ENCODE measurements at places on chromosomes 16 and 17.

GRCh38 chr17:75059369-75060345 lies 12.6 kb downstream of the KCTD2 start:
- DNase-seq = no peak

- no peak for DNase-seq
Measured at GRCh38 chr17:34658811-34659560, 79.6 kb downstream of the TMEM132E start.

- DNase-seq = no peak
Measured at GRCh38 chr16:4667203-4667963, 26.0 kb upstream of the NUDT16L1 start.

DNA sequence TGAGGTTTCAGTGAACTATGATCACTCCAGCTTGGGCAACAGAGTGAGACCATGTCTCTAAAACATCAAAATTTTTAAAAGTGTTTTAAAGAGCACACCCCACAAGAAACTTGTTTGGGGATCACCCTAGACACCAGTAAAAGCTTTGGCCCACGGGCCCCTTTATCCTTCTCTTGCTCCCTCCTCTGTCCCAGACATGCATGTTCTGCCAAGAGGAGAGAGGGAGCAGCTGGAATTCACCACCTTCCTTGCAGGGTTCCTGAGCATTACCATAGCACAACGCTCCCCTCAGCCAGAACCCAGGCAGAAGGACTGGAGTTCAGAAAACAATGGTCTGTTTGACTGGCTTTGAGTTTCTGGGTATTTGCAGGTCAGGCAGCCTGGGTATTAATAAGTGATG lies 214.3 kb upstream of the CDH5 start:
- DNase-seq = no peak

DNA sequence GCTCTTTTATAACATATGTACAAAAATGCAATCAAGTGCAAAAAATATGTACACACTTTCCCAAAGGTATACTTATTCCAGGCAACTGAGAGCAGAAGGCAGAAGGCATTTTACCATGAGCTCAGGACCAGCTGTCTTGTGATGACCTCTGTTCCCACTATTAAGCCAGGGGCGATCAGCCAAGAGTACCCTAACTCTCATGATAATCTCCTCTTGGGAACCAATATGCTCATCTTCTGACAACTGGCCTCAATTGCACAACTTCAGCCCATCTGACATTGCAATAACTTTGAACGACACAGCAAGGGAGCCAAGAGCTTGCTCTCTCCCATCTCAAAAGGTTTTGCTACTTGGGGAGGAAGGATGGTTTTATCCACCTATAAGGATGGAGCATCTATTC lies 471.9 kb downstream of the HS3ST3B1 start:
- DNase-seq = no peak

- no peak for DNase-seq
Measured at GRCh38 chr17:37338847-37339246, 36.9 kb upstream of the C17orf78 start.

- DNase-seq = no peak
Measured at GRCh38 chr16:83968891-83969649, 1.0 kb downstream of the NECAB2 start.

GRCh38 chr17:47808830-47809480 lies 12.6 kb downstream of the OSBPL7 start:
- no peak for DNase-seq

DNA sequence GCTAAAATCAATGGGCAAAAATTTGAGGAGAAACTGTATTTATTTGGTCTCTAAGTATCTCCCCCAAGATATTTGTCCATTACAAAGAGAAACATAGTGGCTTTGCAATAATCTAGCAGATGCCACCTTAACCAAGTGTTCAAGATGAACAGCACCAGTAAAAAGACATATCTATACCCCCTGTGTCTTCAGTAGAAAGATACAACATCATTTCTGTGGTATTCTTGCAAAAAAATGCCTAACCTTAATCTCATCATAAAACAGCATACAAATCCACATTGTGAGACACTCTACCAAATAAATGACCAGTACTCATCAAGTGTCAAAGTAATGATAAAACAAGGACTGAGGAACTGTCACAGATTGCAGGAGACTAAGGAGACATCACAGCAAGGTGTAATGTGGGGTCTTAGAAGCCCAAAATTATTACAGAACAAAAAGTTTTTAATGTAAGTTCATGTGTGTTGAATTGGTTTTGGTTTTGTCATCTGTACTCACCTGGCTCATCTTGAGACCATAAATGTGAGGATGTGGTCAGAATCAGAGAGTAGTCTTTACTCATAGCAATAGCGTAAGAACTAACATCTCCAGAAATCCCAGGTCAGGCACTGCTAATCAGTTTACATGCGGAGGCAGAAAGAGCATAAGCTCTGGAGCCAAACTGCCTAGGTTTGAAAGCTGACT lies 77.2 kb downstream of the AATF start:
- no peak for DNase-seq

- DNase-seq = no peak
Measured at GRCh38 chr17:9009737-9010136, 11.6 kb upstream of the NTN1 start.

DNA sequence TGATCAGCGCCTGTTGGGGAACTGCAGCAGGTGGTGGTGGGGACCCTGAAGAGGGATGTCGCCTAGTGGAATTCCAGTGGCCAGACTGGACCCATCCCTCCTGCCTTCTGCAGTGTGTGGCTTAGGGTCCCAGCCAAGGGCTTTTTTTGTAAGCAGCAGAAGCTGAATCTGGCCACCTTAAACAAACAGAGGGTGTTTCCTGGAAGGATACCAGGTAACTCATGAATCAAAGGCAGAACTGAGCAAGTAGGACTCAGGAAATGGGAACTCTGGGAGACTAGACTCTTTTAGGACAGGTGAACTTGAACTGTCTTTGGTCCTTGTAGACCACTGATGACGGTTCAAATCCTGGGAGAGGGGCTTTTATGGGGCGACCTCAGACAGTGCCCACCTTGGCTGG lies 124.0 kb downstream of the ABCC6 start:
- DNase-seq = no peak

- no peak for DNase-seq
Measured at GRCh38 chr17:29349409-29349808, 40.8 kb upstream of the TAOK1 start.

GRCh38 chr16:88356124-88356726 lies 26.5 kb upstream of the ZNF469 start:
- DNase-seq = no peak

GRCh38 chr16:77780378-77780837 lies 8.0 kb upstream of the VAT1L start:
- DNase-seq = peak; percentile 69

DNA sequence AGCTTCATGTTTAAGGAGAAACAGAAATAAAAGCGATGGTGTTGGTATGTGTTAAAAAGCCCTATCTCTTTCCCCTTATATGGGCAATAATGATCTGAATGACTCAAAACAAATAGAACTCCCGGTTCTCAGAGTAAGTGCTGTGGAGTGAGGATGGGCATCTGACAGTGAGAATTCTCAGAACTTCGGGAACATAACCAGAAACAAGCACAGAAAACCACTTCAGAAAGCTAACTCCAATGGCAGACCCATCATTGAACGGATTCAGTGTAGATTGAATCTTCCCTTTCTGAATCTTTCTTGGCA lies 67.2 kb downstream of the CDH8 start:
- no peak for DNase-seq

DNA sequence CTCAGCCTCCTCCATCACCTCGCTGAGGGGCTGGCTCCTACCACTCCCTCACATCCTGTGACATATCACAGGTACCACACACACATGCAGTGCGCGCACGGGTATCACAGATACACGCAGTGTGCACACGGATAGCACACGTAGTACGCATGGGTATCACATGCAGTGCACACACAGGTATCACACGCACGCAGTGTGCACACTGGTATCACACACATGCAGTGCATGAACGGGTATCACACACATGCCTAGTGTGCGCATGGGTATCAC lies 30.1 kb downstream of the ACSF3 start:
- DNase-seq = no peak

DNA sequence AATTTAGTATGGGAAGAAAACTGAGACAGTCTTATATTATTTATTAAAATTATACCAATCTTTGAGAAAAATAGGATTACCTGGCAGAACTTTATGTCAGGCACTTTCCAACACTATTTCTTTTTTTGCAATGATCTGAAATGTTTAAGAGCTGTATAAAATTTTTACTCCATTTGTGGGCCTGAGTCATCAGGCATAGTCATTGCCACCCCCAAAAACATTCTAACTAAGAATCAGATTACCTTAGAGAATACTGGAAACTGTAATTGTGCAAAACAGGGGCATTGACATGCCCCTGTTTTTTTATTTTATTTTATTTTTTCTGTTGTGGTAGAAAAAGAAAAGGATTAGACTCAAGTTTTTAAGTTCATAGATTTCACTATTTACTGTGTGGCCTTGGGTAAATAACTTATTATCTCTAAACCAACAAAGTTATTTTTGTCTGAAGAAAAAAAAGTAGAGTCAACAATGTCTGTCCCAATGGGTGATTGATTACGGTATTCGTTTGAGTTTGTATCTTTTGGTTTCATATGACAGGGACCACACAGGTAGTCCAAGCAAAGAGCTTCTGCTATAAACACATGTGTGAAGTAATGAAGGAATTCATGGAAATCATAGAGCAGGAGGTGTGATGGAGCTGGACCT lies 24.6 kb downstream of the VAT1L start:
- DNase-seq = no peak
